Activated CD8-positive, alpha-beta memory T cell treated with anti-CD3 and anti-CD28 coated beads for 24 hours (primary cell): ENCODE measurements at places on chromosomes 5 and 9.

- DNase-seq = no peak
Observed at GRCh38 chr5:60377826-60378225, 322.1 kb downstream of the DEPDC1B start.

GRCh38 chr5:115962565-115963402 is 509 bp downstream of the LVRN start:
- peak; percentile 57 for DNase-seq

GRCh38 chr5:31867219-31867618 is 228.3 kb downstream of the PDZD2 start:
- DNase-seq = no peak

DNA sequence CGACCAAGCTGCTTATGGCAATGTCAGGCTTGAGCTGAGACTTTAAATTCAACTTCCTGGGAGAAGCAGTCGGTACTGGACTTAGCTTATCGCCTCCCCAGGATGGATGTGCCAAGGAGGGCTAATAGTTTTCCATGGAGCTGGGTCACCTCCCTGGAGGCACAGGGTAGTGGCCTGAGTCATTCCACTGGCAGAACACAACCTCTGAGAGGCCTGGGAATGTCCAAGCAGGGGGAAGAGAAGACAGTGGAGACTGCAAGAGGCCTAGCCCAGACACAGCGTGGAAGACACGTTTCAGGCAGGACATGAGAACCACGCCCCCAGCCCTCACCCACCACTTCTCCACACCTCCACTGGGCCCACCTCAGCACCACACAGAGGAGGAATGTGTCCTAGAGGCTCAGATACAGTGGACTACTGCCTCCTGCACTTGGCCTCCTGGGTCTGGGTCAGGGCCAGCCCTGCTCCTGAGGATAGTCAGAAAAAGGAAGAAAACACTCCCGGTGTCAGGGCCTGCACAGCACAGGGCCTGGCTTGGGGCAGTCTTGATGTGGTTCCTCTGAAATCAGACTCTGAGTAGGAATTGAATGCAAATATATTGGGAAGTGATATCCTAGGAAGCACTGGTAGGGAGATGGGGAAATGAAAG is 171.8 kb downstream of the FSTL4 start:
- DNase-seq = peak; percentile 48

- no peak for DNase-seq
Observed at GRCh38 chr9:135346438-135347050, 133.0 kb upstream of the PPP1R26 start.

DNA sequence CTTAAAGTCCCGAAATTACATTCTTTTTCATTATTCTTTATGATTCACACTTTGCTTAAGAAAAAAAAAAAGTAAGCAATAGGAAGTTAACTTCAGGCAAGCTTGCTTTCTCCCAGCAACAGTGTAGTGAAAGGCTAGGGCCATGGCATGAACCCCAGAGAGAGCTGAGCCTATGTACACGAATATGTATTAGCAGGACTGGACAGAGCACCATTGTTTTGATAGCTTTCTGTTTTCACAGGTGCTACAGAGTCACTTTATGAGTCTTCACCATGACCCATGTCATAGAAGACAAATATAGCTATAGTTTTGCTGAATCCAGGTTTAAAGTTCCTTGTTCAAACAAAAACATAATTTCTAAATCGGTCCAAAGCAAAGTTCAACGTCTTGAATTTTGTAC is 199.2 kb downstream of the ADAMTSL1 start:
- no peak for DNase-seq

DNA sequence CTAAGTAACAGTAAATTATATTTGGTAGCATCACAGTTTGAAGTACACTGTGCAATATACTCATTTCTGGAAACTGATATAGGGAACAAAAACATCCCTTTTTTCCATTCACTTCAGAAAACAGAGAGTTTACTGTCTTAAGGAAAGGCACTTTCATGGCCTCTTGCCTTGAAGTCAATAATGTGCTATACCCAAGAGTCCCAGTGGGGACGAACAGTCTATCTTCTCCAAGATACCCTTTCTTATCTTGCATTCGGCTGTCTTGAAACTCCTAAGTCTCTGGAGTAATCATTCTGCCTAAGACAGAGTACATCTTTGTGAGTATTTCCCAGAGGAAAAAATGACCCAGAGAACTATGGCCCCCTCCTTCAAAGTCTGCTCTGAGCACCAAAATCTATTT is 107.1 kb downstream of the SLC1A3 start:
- DNase-seq = no peak

DNA sequence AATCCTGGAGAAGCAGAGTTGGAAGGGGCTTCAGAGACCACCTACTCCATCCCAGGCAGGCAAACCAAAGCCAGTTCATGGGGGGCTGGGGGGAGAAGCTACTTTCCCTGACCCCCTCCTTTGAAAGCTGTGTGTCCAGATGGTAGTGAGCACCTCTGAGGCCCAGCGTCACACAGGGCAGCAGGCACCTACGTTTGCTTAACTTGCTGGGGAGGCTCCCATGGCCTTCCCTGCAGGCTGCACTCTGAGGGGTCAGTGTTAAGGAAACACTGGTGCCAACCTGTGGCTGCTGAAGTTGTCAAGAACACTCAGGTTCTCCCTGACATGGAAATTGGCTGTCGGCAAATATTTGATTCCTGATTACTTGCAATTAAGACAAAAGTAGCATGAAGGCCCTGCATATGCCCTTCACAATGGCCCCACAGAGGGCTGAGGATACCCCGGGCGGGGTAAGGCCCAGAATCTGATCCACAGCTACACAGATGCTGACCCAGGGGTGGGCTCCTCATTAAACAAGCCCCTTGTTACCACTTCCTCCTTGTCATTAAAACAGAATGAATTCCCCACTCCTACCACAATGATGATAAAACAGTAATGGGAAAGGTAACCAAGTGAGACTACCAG is 208.5 kb downstream of the FSTL4 start:
- no peak for DNase-seq

DNA sequence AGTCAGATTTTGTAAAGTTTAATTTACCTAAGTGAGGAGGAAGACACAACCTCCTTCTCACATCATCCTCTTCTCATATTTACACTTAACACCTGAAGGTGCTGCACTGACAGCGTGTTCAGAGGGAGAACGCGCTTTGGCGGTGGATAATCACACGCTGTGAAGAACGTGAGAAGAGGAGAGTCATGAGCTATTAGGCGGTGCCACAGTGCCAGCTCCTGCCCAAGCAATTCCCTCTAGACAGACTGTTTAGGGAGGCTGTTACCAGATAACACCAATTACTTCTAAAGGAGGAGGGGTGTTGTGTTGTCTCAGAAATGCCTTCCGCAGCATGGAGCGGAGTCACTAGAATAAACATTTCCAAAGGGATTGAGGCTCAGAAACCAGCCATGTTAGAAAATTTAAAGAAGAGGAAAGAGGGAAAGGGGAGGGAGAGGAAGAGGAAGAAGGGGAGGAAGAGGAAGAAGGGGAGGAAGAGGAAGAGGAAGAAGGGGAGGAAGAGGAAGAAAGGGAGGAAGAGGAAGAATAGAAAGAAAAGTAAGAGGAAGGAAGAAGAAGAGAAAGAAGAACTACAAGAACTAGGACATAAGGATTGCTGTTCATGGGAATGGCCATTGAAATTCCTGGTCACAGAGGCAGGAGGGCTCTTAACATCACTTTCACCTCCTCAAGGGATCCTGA is 37.3 kb upstream of the WWC1 start:
- DNase-seq = no peak

DNA sequence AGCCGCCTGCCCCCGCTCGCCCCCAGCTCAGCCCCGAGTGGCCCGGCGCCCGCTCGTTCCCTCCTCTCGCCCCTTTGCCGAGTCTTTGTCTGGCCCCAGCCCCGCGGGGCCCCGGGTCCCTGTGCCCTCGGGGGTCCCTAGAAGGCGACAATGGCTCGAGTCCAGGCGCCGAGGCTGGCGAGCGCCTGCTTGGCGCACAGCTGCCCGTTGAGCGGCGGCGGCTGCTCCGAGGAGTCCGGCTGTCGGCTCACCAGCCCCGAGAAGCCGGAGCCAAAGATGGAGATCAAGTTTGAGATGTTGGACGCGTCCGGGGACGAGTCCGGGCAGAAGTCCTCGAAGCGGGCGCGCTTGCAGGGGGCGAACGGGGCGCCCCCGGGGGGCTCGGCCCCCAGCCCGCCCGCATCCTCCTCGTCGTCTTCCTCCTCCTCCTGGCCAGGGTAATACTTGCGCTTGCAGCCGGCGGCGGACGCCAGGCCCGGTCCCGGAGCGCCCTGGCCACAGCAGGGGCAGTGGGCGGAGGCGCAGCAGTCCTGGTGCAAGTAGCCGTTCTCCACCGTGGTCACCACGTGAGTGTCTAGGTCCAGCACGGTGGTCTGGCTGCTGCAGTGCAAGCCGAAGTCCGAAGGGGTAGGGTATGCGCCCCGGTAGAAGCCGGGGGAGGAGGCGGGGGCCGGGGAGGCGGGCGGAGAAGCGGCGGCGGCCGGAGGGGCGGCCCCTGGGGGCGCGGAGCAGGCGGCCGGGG is 1.2 kb downstream of the IER5L start:
- peak; percentile 71 for DNase-seq

DNA sequence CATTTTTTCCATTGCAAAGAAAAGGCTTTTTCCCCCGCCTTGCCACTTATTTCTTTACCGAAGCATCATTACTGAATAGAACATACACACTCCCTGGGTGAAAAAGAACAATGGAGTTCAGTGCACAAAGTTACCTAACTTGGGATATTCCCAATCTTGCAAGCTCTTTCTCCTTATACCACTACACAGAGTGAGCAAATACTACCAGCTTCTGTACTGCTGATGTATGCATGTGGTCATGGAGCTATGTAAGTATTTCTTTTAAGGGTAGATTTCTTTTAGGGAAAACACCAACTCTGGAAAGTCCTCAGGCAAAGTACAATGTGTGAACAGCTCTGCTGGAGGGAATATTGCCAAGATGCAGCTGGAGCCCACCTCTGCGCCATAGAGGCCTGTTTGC is 81.1 kb downstream of the AOPEP start:
- no peak for DNase-seq

DNA sequence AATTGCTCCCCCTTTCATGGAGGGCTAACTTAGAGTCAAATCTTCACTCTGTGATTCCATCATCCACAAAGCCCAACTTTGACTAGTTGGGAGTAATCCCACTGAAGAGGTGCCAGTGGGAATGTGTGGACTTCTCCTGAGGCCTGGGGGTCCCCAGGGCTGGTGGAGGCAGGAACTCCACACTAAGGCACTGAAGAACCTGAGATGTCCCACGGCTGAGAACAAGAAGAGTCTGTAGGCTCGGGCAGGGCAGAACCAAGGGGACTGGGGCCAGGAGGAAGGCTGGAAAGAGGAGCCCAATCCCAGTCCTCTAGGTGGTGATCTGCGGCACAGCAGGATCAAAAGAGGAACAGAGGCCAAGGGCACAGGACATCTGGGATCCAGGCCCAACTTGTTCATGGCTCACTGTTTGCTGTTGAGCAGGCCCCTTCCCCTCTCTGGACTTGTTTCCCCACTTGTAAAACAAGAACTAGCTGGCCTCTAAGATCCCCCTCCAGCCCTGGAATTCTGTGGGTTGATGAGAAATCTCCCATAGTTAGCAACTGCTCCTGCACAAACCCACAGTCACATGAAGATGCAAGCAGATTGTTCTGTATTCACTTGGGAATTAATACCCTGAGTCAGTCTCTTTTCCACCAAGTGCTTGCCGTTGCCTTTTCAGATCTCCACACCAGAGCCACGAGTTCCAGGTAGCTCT is 32.7 kb upstream of the ALDH1B1 start:
- DNase-seq = no peak

DNA sequence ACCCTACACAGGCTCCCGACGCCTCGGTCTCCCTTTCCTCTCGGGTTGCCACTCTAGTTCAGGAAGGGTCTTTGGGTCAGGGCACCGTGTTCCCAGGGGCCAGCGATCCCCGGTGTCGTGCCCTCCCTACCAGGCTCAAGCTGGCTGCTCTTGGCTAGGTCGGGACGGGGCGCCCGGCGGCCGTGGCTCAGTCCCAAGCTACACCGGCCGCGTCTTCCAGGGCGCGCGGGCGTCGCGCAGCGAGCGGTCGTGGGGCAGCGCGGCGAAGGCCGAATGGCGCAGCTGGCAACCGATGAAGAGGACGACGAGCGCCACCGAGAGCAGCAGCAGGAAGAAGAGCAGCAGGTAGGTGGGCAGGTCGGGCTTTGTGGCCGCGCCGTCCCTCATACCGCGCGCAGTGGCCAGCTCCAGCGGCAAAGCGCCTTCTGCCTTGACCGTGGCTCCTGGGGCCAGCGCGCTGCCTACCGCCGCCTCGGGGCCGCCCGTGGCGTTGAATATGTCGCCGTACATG is 892 bp downstream of the SMIM32 start:
- DNase-seq = peak; percentile 47

GRCh38 chr5:75566710-75567309 is 44.4 kb upstream of the ANKDD1B start:
- DNase-seq = peak; percentile 77

DNA sequence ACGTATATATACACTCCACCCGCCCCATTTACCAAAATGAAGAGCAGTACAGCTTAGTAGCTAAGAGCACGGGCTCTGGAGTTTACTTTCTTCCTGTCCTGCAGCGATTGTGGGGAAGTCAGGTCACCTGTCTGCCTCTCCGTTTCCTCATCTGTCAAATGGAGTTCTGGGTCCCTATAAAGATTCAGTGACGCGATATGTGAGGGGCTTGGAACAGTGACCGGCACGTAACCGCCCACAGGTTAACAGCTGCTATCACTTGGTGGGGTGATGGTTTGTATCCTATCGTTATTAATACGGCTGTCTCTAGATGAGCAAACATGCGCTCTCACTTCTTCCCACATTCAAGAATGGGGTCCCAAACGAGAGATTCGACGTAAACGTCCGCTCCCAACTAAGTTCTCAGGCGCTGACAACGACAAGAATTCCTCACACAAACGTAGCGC is 426 bp downstream of the FAM114A2 start:
- no peak for DNase-seq
